ENCODE measurements at places on chromosomes 6 and 20. TPM values are rescaled to one million over a fixed set of nuclear protein-coding genes. Genes with fewer than 3 reads are reported as not detected.

The CFAP206 gene
- 0.44 TPM for total RNA-seq

DNA sequence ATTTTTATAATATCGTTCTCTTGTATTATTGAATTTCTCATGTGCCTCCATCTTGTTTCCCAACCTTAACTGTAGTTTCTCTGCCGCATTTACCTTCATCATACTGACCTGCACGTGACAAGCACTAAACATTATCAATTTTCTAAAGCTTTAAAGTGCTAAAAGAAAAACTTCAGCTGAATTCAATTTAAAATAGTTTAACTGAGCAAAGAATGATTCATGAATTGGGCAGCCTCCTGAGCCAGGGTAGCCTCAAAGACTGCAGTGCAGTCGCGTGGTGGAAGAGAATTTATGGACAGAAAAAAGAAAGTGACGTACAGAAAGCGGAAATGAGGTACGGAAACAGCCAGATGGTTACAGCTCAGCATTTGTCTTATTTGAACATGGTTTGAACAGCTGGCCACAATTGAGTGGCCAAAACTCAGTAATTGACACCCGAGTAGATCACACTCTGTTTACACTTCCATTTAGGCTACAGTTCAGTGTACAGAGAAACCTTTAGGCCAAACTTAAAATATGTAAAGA lies 4.2 kb upstream of the ZDHHC14 start:
- no peak for DNase-seq

DNA sequence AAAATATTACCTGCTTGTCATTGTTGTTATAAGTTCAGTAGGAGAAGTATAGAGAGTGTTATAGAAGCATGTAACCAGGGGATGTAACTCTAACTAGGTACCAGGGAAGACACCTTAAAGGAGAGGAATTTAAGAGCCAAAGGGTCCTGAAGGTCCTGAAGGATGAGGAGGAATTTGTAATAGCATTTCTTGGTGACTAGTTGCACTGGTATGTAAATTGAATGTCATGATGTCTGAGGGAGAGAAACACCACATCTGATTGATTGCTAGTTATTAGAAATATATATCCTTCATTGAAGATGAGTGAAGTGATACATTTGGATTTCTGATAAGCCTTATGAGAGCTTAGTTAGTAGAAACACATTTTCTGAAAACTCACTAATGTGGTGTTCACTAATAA lies 643.8 kb downstream of the RFPL4B start:
- no peak for DNase-seq

The CGAS gene
- 0.37 TPM for total RNA-seq

DNA sequence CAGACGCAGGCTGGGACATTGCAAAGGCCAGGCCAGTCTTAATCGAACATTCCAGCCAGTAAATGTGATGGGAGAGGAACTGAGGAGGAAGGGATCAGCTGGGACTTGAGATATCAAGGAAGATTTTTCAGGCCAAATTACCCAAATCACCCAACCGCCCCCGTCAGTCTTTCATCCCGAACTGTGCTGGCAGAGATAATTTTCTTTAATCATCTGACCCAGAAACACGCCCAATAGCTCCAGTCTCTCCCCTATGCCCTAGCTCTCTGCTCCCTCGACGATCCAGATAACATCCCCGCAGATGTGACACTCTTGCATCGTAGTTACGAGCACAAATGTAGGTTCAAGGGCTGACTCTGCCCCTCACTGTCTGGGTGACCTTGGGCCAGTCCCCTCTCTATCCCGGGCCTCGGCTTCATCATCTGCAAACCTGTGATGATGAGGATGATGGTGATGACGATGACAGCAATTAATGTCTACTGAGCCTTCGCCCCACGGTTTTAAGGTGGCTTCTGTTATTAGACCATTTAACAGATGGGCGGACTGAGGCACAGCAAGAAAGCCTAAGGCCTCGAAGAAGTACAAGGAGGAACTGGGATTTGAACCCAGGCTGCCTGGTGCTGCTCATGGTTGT lies 118.6 kb downstream of the PREX1 start:
- no peak for DNase-seq

GRCh38 chr6:10626154-10626741 lies 68.2 kb downstream of the C6orf52 start:
- DNase-seq, result no peak

DNA sequence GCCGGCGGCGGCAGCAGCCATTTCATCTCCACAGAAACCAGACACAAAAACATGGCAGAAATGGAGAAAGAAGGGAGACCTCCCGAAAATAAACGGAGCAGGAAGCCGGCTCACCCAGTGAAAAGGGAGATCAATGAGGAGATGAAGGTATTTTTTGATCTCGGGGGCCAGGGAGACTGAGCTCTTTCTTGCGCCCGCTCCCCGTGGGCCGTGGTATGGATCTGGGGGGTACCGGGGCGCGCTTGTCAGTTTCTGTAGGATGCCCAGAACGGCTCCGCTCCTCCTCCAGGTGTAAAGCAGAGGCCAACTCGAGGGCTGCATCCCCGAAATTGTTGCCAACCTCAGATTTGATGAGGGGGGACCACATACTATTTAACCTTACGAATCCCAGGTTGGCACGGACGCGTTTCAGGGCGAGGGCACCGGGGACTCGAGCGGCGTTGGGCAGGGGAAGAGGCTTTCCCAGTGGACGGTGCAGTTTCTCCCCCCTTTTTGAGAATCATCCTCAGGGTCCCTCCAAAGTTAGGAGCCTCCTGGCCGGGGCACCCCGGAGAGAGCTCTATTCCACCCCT lies 735 bp downstream of the SOBP start:
- no peak for DNase-seq

All from osteocyte (in vitro differentiated cells).